ENCODE measurements at places on chromosomes 5 and 9. TPM values are rescaled to one million over a fixed set of nuclear protein-coding genes. Genes with fewer than 3 reads are reported as not detected.

Gene DBH
- total RNA-seq, result not detected

Gene CD274
- 1.6 TPM for total RNA-seq

Gene FOXD4L5
- total RNA-seq, result not detected

Gene TEX48
- not detected for total RNA-seq

Gene PCDHGA3
- 4.3 TPM for total RNA-seq

Gene IDNK
- 9.0 TPM for total RNA-seq

Gene PCDHA9
- 0.66 TPM for total RNA-seq

Gene CARD6
- total RNA-seq, result 25.8 TPM

Gene CENPH
- 6.1 TPM for total RNA-seq

Gene NMUR2
- total RNA-seq, result not detected

Gene SHISAL2B
- not detected for total RNA-seq

Gene PCDHA1
- not detected for total RNA-seq

Gene MAN2A1
- total RNA-seq, result 63.3 TPM

Gene HNRNPH1
- 621 TPM for total RNA-seq

Gene ABO
- total RNA-seq, result 1.1 TPM

Gene TMEM171
- not detected for total RNA-seq

Gene MIGA2
- 28.8 TPM for total RNA-seq

Gene C5orf47
- not detected for total RNA-seq

Gene ZMAT2
- total RNA-seq, result 45.2 TPM

Gene MCTP1
- total RNA-seq, result 22.8 TPM

Gene NUTM2F
- not detected for total RNA-seq

Gene PRR7
- total RNA-seq, result 1.3 TPM

Gene OTP
- total RNA-seq, result not detected

Gene TMEFF1
- total RNA-seq, result 0.29 TPM

Gene NNT
- total RNA-seq, result 39.2 TPM

Gene AQP7
- total RNA-seq, result 29.3 TPM

Gene FIBCD1
- total RNA-seq, result not detected

Gene MELK
- not detected for total RNA-seq

Gene PRSS3
- total RNA-seq, result not detected

Gene SPACA9
- 2.9 TPM for total RNA-seq

Gene IL33
- total RNA-seq, result 12.4 TPM

Gene ANKRD55
- 0.33 TPM for total RNA-seq

Gene PSD2
- total RNA-seq, result 0.66 TPM

Gene DNLZ
- 35.4 TPM for total RNA-seq

Gene COL23A1
- 3.3 TPM for total RNA-seq

Gene SPINK4
- not detected for total RNA-seq

Gene RAD1
- total RNA-seq, result 12.8 TPM

Gene C5orf24
- 44.5 TPM for total RNA-seq

Gene CKMT2
- total RNA-seq, result 5.3 TPM

Gene CTNND2
- 3.3 TPM for total RNA-seq

Gene SPIN1
- 71.8 TPM for total RNA-seq

Gene NIPAL4
- total RNA-seq, result 0.16 TPM

Gene NDUFB6
- total RNA-seq, result 37.4 TPM

Gene RNF208
- 1.5 TPM for total RNA-seq

Gene MSMP
- total RNA-seq, result not detected

Gene LMNB1
- 6.4 TPM for total RNA-seq

Measured in breast epithelium (tissue), 4 donors.